Amniotic epithelial cell (primary cell): ENCODE measurements at places on chromosomes 4 and X.
A peak's percentile ranks its signal among the peaks of the same experiment; 100 is the strongest.

DNA sequence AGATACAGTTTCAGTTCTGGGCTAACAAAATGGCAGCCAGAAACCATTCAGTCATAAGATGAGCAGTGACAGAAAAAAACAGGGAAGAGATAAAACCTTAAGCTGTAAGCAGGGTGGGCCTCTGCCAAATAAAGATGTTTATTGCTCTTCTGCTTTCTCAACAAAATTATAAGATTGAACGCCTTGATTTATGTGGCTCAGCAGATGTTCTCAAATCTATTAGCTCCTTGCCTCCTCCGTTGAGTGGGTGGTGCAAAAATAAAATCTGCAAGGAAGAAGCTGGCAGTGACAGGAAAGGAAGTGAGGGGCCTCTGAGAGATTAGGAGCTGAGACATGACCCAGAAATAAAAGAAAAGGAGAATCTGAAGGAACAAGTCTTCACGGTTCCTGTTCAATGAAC lies 206.6 kb downstream of the PTTG2 start:
- DNase-seq, result no peak

- no peak for DNase-seq
Observed at GRCh38 chr4:2746891-2747695, 9.0 kb downstream of the TNIP2 start.

- DNase-seq, result no peak
Observed at GRCh38 chr4:65600656-65601055, 69.6 kb downstream of the EPHA5 start.

DNA sequence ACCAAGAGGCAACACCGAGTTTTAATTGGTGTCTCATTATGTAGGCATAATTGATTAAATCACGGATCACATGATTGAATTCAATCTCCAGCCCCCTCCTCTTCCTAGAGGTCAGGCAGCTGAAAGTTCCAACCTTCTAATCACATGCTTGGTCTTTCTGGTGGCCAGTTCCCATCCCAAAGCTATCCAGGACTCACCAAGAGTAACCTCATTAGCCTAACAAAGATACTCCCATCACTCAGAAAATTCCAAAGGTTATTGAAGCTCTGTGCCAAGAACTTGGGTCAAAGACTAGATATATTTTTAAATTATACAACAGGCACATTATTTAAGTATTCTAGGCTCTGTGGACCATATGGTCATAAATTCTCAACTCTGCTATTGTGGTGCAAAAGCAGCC lies 65.1 kb downstream of the SLC10A7 start:
- no peak for DNase-seq

DNA sequence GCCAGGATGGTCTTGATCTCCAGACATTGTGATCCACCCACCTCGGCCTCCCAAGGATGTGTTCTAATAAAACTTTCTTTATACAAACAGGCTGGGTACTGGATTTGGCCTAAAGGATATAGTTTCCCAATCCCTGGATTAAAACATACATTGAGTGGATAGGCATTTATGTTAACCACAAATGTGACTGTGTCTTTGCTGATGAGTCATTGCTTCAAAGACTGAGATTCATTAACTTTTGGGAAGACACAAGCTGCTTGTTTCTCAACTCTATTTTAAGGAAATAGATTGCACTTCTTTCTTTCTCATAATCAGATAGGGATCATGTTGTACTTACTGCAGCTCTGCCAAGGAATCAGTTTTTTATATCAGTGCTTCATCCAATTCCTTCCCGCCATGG lies 131.3 kb upstream of the AGA start:
- DNase-seq, result peak; percentile 94

DNA sequence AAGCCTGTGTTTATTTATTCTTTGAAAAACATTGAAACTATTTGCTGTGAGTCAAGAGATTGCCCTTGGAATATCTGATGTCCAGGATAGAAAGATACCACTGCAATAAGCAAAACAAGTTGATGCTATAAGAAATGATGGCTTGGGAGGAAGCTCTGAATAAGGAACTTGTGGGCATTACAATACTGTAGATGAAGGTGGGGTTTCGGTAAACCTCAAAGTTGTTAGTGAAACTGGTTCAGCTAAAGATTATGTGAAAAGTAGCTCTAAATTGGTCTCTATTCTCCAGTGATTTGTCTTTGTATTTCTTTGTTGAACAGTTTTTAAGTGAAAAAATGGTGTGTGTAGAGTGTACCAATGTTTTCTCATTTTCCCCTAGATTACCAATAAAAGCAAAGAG lies 128.7 kb downstream of the AKAP4 start:
- DNase-seq, result peak; percentile 40

DNA sequence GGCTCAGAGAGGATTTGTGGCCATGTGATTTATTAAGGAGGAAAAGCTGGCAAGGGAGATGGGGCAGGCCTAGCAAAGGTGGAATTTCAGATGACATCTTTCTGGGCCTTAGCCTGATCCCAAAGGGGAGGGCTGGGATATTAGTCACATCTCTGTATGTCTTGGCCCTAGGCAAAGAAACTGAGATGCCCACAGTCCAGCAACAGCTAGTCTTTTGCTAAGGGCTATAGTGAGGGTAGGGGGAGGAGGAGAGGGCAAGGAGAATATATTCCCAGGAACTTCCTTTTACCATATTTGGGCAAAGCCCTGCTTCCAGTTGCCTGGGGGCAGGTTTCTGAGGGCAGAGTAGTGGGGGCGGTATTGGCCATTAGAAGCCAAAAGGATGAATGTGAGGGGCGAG lies 209.8 kb upstream of the NR3C2 start:
- DNase-seq, result peak; percentile 56

DNA sequence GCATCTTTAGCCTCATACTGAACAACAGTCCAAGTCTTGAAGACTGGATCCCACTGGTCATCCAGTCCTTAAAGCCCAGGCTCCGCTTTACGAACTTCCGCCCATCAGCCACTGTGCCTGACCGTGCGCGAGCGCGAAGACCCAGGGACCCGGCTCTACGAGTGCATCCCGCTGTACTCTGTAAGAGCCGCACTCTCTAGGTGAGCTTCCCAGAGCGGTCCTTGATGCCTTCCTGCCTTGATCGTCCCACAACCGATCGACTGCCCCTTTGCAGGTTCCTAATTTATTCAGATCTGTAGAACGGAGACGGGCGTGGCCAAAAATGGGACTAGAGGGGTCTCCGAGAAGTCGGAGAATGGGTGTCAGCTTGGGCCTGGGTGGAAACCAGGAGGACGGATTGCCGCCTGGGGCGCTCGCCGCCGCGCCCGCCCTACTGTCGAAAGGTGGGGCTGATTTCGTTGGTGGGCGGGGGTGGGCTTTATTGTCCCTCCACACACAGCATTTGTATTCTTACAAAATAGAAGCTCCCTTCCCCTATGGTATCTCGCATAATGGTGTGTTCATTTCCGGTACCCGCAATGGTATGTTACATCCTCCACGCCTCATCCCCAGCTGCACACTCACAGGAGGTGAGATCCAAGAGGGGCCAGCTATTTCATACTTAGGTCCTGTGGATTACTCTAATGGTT lies 42.3 kb upstream of the FAM156A start:
- DNase-seq, result no peak

GRCh38 chr4:125986307-125986706 lies 671.6 kb downstream of the FAT4 start:
- no peak for DNase-seq

GRCh38 chr4:108391701-108392455 lies 223.1 kb upstream of the LEF1 start:
- DNase-seq, result no peak

DNA sequence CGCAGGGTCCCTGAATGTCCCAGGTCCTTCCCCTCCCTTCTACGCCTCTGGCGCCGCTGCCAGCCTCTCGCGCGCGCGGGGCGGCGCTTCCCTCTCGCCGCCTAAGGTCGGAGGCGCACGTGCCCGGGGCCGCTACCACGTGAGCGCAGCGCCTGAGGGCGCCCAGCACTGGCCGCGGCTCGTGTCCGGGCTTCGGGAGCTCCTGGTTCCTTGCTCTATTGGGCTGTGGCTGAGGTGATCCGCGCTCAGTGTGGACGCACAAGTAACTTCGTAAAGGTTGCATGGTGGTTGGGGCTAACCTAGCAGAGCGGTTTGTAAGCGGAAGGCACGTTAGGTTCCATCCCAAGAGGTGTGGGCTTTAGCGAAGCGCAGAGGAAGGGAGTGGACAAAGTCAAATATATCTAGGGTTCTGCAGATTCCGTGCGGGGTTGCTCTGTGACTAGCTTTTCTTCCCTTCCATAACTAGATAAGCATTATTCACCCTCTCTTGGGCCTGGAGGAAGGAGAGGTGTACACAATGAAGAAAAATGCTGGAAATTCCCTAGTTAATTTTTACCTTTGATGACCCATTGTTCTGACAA lies 1.8 kb downstream of the TLL1 start:
- DNase-seq, result no peak

DNA sequence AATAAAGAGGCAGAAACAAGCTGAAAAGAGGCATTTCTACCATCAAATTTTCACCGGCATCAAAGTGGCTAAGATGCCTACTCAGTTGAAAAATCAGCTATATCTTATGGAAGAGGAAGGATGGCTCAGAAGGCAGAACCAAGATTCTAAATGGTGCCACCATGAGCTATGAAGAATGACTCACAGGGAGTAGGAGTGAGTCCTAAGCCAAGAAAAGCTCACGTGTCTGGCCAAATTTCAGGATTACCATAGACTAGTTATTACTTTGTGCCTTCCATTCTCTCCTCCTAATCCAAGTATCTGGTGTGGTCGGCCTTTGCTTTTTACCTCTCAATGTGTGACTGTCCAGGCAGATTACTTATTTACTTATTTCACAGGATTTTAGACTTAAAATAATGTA lies 54.8 kb downstream of the BMP3 start:
- no peak for DNase-seq

DNA sequence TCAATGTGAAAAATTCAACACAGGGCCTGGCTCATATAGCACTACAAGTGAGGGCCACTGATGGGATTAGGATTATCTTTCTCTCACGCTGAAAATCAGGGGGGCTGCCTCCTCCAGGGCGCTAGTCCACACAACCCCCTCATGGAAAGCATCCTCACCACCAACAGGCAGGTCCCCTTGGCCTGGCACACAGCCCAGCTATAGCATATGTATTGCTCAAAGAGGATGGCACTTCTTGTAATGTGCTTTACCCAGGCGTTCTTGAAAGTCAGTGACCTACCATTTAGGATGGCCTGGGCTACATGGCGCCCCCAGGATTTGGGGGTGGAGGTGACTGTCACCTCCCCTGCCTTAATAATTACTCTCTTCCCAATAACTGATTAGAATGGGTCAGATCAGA lies 71.0 kb upstream of the LSM6 start:
- DNase-seq, result no peak

DNA sequence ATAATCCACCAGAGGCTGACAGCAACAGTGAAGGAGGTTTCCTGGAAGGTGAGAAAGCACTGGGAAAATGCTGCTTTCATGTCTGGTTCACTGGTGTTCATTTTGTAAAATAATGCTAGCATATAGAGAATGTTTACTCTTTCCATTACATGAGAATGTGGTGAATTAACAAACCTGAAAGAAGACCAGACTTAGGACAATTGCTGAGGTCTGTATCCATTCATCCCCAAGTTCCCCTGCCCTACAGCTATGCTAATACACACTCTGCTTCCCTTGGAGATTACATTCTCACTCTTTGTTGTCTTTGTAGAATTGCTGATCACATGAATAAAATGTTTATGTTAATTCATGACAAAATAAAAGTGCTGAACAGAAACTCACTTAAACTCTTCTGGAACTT lies 99.5 kb downstream of the ARHGAP6 start:
- DNase-seq, result no peak

- DNase-seq, result peak; percentile 80
Observed at GRCh38 chr4:89765966-89766365, 71.0 kb downstream of the SNCA start.

GRCh38 chrX:20066968-20067708 lies 49.6 kb downstream of the MAP7D2 start:
- peak; percentile 57 for DNase-seq

DNA sequence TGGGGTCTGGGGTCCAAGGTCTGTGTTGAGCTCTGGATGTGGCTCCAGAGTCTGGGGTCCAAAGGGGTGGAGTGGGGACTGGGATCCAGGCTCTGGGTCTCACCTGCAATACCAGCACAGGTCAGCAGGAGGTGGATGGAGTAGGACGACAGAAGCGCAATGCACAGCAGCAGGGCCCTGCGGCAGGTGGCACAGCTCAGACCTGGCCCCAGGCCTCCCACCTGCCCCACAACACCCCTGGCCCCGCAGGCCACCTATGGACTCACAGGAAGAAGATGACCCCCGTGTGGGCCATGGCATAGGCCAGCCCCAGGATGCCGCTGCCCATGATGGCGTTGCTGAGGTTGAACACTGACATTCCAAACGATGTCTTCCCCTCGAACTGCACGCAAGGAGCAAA lies 3.4 kb downstream of the SLC38A5 start:
- DNase-seq, result no peak

GRCh38 chr4:163540448-163540847 lies 46.0 kb downstream of the TMA16 start:
- DNase-seq, result no peak

- no peak for DNase-seq
Observed at GRCh38 chr4:151304755-151305154, 20.6 kb downstream of the SH3D19 start.

GRCh38 chr4:61200916-61201526 lies 895 bp downstream of the ADGRL3 start:
- DNase-seq, result peak; percentile 21

DNA sequence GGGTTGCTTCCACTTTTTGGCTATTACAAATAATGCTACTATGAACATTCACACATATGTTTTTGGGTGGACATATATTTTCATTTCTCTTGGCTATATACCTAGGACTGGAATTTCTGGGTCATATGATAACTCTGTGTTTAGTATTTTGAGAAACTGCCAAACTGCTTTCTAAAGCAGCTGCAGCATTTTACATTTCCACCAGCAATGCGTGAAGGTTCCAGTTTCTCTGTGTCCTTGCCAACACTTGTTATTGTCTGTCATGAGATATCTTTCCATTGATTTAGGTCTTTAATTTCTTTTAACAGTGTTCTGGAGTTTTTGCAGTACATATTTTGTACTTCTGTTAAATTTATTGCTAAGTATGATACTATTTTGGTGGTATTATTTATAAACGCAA lies 48.3 kb downstream of the CLCN5 start:
- DNase-seq, result no peak

GRCh38 chr4:81472281-81473182 lies 825 bp upstream of the RASGEF1B start:
- DNase-seq, result peak; percentile 21
